ENCODE measurements at places on chromosomes 2 and 18.
A peak's percentile ranks its signal among the peaks of the same experiment; 100 is the strongest.

- DNase-seq = no peak
These were observed 19.0 kb upstream of the KLF7 start for GRCh38 chr2:207184768-207185167.

- DNase-seq = no peak
These were observed 222.4 kb downstream of the BCL2 start for GRCh38 chr18:63097178-63097577.

DNA sequence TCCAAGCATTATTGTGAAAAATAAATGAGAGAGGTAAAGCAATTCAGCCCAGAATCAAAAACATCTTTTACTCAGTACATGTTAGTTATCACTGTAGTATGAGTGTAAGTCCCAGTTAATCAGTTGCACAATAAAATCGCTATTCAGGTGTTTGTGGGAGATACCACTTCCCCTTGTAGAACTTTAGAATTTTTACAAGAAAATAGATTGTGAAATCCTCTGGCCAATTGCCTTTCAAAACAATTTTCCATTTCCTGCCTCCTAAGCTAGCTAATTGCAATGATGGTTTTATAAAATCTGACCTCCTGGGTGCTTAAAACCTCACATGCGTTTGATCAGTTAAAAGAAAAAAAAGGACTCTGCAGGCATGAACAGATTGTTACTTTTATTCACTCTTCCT lies 332.5 kb downstream of the PID1 start:
- no peak for DNase-seq

GRCh38 chr18:51278045-51278649 lies 80.7 kb upstream of the MEX3C start:
- DNase-seq = no peak

- DNase-seq = no peak
These were observed 351.6 kb downstream of the MYCN start for GRCh38 chr2:16291731-16292550.

DNA sequence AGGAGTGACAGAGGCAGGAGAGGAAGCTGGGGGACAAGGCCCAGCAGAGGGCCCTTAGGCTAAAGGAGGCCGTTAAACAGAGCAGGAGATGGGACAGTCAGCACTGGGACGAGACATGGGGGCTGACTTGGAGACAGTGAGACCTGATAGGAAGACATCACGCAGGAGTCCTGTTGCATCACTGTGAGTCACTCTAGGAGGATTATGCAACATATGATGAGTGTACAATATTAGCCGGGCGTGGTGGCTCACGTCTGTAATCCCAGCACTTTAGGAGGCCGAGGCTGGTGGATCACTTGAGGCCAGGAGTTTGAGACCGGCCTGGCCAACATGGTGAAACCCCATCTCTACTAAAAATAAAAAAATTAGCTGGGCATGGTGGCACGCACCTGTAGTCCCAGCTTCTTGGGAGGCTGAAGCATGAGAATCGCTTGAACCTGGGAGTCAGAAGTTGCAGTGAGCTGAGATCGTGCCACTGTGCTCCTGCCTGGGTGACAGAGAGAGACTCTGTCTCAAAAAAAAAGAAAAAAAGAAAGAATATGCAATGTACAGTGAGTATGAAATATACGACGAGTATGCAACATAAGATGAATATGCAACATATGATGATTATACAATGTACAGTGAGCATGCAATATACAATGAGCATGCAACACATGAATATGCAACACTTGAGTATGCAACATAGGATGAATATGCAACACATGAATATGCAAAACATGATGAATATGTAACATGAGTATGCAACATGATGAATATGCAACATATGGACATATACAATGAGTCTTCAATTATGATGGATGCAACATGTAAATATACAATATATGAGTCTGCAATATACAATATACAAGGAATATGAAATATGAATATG lies 83.3 kb upstream of the ID2 start:
- peak; percentile 49 for DNase-seq

GRCh38 chr2:88342749-88343148 lies 109.7 kb downstream of the FOXI3 start:
- DNase-seq = no peak

DNA sequence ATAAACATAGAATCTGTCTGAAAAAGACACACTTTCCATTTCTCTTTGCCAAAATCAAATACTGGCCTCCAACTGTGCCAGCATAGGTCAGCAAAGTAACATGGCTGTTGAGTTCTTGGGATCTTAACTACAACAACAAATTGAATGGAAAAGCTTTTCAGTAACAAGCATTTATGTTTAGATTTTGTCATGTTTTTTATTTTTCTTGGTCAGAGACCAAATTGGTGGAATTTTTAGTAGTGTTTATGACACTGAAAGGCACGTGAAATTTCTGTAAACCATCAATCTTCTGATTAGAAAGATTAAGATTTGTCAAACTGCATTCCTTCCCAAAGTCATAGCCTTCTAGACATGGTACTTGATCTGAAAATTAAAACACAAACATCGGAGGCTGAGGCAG lies 77.6 kb downstream of the PDE1A start:
- no peak for DNase-seq

GRCh38 chr2:40095000-40095399 lies 315.9 kb upstream of the THUMPD2 start:
- DNase-seq = no peak

DNA sequence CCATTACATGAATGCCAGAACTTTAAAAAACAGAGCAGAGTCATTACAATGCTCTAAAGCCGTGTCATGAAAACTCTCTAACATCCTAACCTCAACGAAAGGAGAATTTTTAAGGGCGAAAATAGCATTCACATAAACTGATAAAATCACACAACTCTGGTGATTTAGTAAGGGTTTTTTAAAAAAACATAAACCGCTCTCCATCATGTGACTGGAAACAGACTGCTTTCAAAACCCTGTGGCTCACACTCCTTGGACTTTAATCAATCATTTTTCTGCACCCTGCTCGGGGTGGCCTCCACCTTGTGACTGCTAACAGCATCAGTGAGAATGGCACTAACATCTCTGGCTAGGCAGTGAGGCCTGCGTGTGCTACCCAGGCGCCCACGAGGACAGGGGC lies 12.1 kb downstream of the DOCK10 start:
- DNase-seq = no peak

DNA sequence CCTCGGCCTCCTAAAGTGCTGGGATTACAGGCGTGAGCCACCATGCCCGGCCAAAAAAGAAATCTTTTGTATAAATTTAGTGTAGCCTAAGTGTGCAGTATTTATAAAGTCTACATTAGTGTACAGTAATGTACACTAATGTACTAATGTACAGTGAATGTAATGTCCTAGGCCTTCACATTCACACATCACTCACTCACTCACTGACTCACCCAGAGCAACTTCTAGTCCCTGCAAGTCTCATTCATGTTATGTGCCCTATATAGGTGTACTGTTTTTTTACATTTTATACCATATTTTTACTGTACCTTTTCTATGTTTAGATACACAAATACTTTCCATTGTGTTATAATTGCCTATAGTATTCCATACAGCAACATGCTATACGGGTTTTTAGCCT lies 254.9 kb downstream of the MYO3B start:
- no peak for DNase-seq

DNA sequence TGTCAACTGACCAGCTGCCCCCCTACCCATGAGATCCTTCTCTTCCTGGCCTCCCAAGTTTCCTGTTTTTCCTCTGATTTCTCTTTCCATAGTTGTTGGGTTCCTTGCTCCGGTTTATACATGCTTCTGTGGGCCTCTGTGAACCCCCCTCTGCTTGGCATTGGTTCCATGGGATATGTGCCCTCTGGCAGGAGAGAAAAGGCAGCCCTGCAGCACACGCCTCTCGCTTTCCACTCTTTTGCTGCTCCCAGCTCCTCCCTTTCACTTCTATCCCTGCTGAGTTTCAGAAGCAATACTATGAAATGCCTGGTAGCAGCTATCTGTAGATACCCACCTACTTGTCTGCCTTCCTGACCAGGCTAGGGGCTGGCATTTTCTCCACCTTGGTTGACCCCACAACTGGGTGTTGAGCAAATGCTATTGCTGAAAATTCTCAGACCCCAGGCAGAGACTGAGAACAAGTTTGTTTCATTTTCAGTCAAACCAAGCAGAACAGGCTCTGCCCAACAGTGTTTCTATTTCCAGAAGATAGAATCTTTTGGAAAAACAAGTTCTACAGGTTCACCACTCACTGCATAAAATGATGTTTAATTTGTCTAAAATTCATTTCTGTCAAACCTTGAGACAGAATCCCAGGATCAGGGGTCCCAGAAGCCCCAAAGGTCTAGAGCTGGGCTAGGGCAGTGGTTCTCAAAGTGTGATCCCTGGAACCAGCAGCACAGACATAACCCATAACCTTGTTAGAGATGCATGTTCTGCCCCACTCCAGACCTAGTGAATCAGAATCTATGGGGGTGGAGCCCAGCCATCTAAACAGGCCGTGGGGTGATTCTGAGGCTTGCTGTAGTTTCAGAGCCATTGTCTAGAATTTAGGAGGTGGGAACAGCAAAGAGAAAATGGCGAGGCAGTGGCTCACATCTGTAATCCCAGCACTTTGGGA lies 13.4 kb downstream of the CAPG start:
- DNase-seq = no peak

- no peak for DNase-seq
These were observed 155.7 kb downstream of the IRS1 start for GRCh38 chr2:226643946-226644282.

- DNase-seq = no peak
These were observed 48.2 kb downstream of the HAUS1 start for GRCh38 chr18:46152436-46152807.

GRCh38 chr2:64976276-64976675 lies 12.9 kb upstream of the SLC1A4 start:
- no peak for DNase-seq

DNA sequence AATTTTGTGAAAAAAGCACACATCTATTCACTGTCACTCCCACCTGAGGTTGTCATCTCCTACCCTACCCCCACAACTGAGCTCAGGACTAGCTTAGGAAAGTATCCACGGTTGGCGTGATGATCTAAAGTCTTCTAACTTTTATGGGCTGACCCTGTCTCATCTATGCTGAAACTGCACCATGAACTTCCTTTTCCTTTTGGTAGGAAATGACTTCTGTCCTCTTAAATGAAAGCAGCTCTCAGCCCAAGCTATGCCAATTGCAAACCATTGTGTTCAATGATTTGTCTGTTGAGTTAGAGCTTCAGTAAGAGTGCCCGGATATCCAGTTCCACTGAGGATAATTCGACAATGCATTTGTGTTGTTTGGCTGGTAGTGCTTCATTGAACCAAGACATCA lies 52.7 kb downstream of the ARHGAP25 start:
- DNase-seq = no peak

DNA sequence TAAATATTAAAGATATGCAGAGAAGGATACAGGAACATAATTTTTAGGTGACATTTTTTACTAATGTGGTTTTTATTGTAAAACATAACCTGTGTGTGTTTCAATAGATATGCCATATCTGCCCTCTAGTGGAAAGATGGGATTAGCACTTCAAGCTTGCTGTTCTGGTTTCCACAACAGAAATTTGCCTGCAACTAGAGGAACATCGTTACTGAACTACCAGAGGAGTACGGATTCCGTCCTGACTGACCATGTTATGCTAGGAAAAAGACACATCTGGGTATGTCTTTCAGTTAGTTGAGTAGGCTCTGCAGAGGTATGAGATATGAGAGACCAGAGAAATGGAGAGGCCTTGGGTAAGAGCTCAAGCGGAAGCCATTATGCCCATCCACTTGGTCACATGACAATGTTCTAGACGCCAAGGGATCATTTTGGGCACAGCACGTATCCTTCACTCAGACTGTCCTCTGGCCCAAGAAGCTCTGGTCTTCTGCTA lies 104.9 kb downstream of the MBD2 start:
- DNase-seq = no peak

- DNase-seq = no peak
These were observed 700.9 kb upstream of the SYT4 start for GRCh38 chr18:43978174-43978573.

DNA sequence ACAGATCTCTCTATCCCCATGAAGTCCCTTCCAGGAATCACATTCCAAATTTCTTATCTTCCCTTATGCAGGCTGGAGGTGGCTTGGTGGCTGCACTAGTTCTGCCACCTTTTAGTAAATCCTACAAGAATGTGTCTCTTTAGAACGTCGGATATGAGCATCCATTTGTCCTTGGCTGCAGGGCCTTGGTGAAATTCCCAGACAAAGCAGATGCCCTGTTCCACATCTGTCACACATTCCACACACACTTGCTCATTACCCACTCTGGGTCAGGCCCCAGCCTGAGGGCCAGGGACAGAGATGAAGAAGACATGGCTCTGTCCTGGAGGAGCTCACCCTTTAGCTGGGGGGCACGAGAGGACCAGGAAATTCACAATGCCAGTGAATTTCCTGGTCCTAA lies 31.2 kb upstream of the GPR17 start:
- DNase-seq = no peak

DNA sequence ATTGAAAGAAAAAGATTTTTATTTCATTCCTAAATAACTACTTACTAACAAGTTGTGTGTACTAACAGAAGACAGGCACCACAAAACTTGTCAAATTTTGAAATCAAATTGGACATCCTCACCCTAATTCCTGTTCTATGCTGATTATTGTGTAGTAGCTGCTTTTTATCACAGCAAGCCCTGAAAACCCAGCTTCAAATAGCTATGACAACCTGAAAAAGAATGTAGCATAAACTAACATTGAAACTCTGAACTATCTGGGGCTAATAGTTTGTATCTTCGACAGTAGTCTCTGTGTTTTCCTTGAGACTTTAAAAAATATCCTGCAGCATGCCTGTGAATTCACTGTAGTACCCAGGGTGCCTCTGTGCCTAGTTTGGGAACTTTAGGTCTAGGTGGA lies 122.6 kb downstream of the WDPCP start:
- no peak for DNase-seq

- DNase-seq = no peak
These were observed 18.9 kb downstream of the ATP8B1 start for GRCh38 chr18:57784034-57784800.

- no peak for DNase-seq
These were observed 194.7 kb downstream of the RAB3GAP1 start for GRCh38 chr2:135246711-135247270.

GRCh38 chr2:144501627-144502026 lies 18.3 kb downstream of the ZEB2 start:
- no peak for DNase-seq

DNA sequence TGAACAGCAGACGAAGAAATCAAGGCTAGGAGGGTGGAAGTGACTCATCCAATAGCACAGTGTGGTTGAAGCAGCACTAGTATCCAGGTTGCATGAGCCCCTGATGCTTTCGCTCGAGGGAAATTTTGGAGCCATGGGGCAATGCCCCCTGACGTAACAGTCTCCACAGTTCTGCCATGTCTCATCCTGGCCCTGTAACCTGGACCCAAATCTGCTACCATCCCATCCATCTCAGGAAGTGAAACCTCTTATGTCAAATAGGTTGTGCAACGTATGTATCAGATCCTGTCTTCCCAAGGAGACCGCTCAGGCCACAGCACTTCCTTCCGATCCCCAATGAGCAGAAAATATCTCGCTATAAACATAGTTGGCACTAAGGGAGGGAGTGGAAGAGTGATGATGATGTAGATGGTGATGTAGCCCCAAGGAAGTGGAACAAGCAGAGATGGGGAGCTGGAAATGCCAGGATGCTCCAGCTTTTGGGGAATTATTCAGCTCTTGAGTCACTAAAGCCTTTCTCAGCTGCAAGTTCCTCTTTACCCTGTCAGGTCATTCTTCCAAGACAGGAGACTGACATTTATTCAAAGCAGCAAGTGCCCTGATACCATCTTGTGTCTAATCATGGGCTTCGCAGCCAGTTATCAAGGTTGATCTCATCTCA lies 3.0 kb upstream of the IL1B start:
- no peak for DNase-seq
